ENCODE measurements at places on chromosomes 2 and 18. TPM values are rescaled to one million over a fixed set of nuclear protein-coding genes. Genes with fewer than 3 reads are reported as not detected.

Gene CFAP65
- total RNA-seq = not detected

Gene KCNG2
- not detected for total RNA-seq

Gene FAM237A
- total RNA-seq = not detected

Gene EVX2
- not detected for total RNA-seq

Gene IL1RN
- 0.70 TPM for total RNA-seq

Gene DARS1
- total RNA-seq = 112 TPM

Gene APOB
- not detected for total RNA-seq

Gene SERPINB13
- not detected for total RNA-seq

Gene MC4R
- not detected for total RNA-seq

Gene SMAD4
- 86.3 TPM for total RNA-seq

Gene HDHD2
- 41.0 TPM for total RNA-seq

Gene SRD5A2
- total RNA-seq = 0.05 TPM

Gene CACNB4
- 0.14 TPM for total RNA-seq

Gene UGT1A5
- total RNA-seq = not detected

Gene PLA2R1
- total RNA-seq = not detected

Gene SERPINB10
- not detected for total RNA-seq

Gene DUSP11
- 30.9 TPM for total RNA-seq

Gene PAX3
- not detected for total RNA-seq

Gene TRABD2A
- 64.9 TPM for total RNA-seq

Gene ERMN
- total RNA-seq = 3.7 TPM

Gene MYCN
- not detected for total RNA-seq

Gene ACMSD
- not detected for total RNA-seq

Gene ALK
- total RNA-seq = not detected

Gene TEX44
- total RNA-seq = not detected

Gene SLC66A3
- total RNA-seq = 13.6 TPM

Gene DNER
- not detected for total RNA-seq

Gene ZNF385B
- not detected for total RNA-seq

Gene TRPM8
- not detected for total RNA-seq

Gene NAT8
- total RNA-seq = not detected

Gene ADD2
- 4.0 TPM for total RNA-seq

Gene C1QL2
- not detected for total RNA-seq

Gene SOX11
- not detected for total RNA-seq

Gene LRRC30
- not detected for total RNA-seq

Gene PAX8
- 0.32 TPM for total RNA-seq

Gene EMILIN2
- total RNA-seq = 38.3 TPM

Gene WDFY1
- 58.2 TPM for total RNA-seq

Gene BOLL
- total RNA-seq = not detected

Gene GAD1
- total RNA-seq = 8.0 TPM

Data from T-helper 2 cell treated with Interferon-gamma antibody and Interleukin-4, amounts not matched to agents 100 ng/mL and 5 ng/mL, for 36 hours (primary cell).